ENCODE measurements at places on chromosomes 7 and 10. TPM values are rescaled to one million over a fixed set of nuclear protein-coding genes. Genes with fewer than 3 reads are reported as not detected.

CPED1 gene
- 2.3 TPM for total RNA-seq

ANKRD7 gene
- total RNA-seq, result not detected

SUN3 gene
- total RNA-seq, result 0.64 TPM

UCN3 gene
- total RNA-seq, result not detected

TMEM225B gene
- not detected for total RNA-seq

LRWD1 gene
- 23.5 TPM for total RNA-seq

KCP gene
- total RNA-seq, result not detected

FBXL13 gene
- 0.39 TPM for total RNA-seq

FAM171A1 gene
- 98.1 TPM for total RNA-seq

CLCN1 gene
- total RNA-seq, result not detected

STEAP2 gene
- 0.05 TPM for total RNA-seq

CDNF gene
- total RNA-seq, result 5.8 TPM

AQP1 gene
- total RNA-seq, result 0.82 TPM

GHRHR gene
- total RNA-seq, result not detected

ARMC3 gene
- not detected for total RNA-seq

FAM25C gene
- not detected for total RNA-seq

AKR1C4 gene
- total RNA-seq, result not detected

INHBA gene
- 20.2 TPM for total RNA-seq

PKD2L1 gene
- total RNA-seq, result not detected

NODAL gene
- not detected for total RNA-seq

CFAP43 gene
- total RNA-seq, result 0.18 TPM

LRIT1 gene
- not detected for total RNA-seq

TYSND1 gene
- 10.1 TPM for total RNA-seq

C7orf57 gene
- 0.64 TPM for total RNA-seq

LRRC4 gene
- total RNA-seq, result 1.3 TPM

GBX1 gene
- not detected for total RNA-seq

PLPP4 gene
- total RNA-seq, result 11.1 TPM

MCM7 gene
- total RNA-seq, result 55.0 TPM

ITGA8 gene
- 2.1 TPM for total RNA-seq

TUBAL3 gene
- not detected for total RNA-seq

INSYN2A gene
- total RNA-seq, result 0.53 TPM

COL1A2 gene
- 76.0 TPM for total RNA-seq
